Stimulated activated CD4-positive, alpha-beta T cell treated with anti-CD3 and anti-CD28 coated beads, Interleukin-4, amount 100 ng/mL, for 48 hours (primary cell): ENCODE measurements at places on chromosomes 4 and X.
A peak's percentile ranks its signal among the peaks of the same experiment; 100 is the strongest.

- DNase-seq: no peak
Measured at GRCh38 chr4:153594210-153594609, 89.9 kb upstream of the TLR2 start.

- DNase-seq: peak; percentile 0
Measured at GRCh38 chrX:14529290-14529989, at the start of gene GLRA2. Gene GLRA2 (plus strand): TSS chrX:14529536. CDS start chrX:14530058, 522 bp downstream.

- no peak for DNase-seq
Measured at GRCh38 chrX:50198348-50198747, 2.5 kb downstream of the AKAP4 start.

DNA sequence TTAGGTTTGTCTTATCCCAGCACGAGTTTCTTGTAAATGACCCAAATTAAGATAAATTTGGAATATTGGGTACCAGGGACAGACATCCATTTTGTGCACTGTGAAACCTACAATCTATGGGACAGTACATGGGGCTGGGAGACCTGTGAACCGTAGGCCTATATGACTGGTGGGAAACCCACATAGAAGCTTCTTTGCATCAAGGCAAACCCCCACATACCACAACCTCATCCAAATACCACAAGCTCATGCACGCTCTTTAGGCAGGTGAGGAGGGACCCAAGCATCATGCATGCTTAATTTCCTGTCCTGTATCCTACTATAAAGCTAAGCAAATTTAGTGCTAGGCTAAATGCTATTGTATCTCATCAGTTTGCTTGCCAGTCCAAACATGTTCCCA is 47.8 kb downstream of the NIPAL1 start:
- no peak for DNase-seq

DNA sequence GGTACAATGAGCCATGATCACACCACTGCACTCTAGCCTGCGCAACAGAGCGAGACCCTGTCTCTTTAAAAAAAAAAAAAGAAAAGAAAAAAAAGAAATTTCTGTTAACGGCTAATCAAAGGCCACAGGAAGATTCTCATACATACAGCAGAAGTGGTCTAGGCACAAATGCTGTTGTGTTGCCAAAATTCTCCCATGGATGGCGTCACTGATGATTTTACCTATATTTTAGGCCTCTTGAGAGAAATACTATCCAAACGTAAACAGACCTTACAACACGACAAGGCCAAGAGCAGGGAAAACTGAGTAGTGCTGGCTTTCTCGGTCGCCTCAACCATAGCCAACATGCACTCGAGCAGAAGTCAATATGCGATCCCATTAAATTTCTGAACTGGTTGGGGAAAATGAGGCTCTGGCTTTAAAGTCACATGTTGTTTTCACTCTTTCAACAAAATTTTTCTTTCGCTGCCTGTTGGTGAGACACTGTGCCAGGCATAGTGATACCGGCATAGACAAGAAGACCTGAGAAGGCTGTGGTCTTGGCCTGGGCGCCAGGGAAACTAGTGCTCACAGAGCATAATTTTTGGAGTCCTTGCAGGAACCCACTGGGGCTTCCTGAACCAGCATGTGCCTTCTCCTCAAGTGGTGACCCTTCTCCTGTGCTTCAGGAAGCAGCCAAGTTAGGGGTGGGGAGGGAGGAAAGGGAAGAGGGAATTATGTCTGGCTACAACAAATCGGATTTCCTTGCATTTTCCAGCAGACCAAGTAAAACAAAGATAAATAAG is 20.6 kb downstream of the SH3KBP1 start:
- no peak for DNase-seq

DNA sequence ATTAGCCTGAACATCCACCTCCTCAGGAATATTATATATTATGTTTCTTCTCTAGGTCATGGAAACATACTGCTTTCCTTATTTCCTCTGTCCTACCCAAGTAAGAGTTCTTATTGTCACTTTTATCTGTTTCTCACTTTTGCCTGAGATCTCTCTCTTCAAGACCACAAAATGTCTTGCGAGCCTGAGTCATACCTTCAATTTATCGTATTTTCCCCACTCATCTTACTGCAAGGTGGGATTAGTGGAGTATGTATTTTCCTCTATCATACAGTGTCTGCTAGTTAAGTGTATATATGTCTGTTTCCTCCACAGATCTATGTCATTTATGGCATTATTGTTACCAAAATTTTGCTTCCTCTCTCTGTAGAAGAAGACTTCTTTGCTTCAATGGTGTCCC is 124.5 kb downstream of the EIF4E start:
- no peak for DNase-seq

DNA sequence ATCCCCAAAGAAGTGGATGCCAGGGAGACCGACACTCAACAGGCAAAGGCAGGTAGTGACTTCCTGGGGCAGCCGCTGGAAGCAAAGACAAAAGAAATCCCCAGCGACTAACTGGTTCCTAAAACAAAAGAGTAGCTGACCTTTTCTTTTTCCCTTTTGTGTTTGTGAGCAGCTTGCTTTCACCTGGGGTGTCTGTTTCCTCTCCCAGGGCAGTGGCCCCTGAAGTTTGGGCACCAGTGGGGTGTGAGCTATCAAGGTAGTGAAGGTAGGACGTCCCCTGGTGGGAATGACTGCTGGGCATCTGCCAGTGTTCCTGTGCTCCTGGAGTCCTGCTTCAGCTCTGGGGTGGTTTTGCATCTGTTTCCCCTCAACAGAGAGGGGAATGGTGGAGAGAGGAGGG is 41.6 kb upstream of the STIM2 start:
- DNase-seq: no peak

DNA sequence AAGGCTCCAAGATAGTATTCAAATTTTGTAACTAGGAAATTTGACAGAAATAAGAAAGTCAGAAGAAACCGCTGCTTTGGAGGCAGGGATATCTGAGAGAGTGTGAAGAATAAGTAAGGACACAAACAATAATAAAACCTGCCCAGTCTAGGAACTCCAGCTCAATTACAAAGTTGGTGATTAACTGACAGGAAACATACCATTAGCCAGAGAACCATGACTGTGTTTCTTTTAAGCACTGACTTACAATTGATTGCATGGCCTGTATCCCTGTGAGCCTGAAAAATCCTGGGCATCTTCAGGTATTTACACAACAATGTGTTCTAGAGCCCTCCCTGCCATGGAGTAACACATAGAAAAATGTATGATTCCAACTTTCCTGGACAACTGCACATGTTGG is 127.4 kb downstream of the GRIA3 start:
- no peak for DNase-seq

DNA sequence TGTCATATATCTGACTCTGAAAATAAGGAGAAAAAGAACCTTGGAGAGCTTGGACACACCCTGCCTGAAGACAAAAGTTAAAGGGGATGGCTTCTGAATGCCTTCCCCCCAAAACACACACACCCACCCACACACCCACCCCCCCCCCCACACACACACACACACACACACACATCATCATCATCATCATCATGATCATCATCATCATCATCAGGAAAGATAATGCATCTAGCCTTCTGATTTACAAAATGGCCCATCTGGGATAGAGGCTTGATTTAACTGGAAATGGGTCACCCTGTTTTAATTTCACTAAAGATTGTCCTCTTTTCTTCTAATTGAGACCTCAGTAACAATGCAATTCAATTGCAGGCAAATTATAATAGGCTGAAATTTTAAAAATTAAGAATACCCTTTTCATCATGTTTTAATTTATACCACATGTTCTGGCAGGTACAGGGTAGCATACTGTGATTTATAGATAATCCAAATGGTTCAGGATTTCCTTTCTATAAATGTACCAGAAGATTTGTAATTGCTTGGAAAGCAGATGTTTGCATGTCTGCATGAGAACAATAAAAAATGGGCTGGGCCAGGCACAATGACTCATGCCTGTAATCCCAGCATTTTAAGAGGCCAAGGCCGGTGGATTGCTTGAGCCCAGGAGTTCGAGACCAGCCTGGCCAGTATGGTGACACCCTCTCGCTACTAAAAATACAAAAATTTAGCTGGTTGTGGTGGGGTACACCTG is 56.5 kb downstream of the TRIM2 start:
- DNase-seq: no peak

DNA sequence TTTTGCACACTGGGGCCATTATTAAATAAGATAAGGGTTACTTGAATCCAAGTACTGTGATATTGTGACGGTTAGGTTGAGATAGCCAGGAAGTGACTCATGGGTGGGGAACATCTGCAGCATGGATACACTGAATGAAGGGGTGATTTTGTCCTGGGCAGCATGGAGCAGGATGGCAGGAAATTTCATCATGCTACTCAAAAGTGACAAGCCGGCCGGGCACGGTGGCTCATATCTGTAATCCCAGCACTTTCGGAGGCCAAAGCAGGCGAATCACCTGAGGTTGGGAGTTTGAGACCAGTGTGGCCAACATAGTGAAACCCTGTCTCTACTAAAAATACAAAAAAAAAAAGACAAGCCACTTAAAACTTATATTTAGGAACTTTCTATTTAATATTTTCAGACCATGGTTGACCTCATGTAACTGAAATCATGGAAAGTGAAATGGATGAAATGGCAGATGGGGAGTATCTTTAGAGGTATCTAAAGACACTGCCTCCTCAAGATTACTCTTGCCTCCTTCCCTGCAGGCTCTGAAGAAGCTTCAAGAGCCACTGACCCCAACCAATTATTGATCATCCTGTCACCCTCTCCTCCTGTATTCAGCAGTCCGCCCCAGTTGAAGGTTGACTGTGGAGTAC is 3.9 kb upstream of the TRIM60 start:
- DNase-seq: no peak

DNA sequence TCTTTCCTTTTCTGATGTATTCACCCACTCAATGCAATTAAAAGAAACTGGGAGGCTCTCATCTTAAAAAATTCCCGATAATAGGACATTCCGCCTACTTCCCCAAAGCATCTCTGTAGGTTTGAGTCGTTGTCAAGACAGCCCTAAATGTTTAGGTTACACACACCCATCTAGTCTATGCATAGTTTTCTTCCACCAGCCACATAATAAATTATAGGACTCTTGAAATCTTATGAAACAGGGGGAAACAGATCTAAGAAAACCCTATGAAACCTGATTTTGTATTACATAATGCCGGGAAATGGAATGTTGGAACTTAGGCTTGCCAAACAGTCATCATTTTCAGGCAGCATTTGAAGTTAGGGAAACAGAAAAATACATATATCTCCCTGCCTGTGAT is 150.0 kb downstream of the PRKX start:
- no peak for DNase-seq
